ENCODE measurements at places on chromosomes 2 and 18. TPM values are rescaled to one million over a fixed set of nuclear protein-coding genes. Genes with fewer than 3 reads are reported as not detected.
A peak's percentile ranks its signal among the peaks of the same experiment; 100 is the strongest.

DNA sequence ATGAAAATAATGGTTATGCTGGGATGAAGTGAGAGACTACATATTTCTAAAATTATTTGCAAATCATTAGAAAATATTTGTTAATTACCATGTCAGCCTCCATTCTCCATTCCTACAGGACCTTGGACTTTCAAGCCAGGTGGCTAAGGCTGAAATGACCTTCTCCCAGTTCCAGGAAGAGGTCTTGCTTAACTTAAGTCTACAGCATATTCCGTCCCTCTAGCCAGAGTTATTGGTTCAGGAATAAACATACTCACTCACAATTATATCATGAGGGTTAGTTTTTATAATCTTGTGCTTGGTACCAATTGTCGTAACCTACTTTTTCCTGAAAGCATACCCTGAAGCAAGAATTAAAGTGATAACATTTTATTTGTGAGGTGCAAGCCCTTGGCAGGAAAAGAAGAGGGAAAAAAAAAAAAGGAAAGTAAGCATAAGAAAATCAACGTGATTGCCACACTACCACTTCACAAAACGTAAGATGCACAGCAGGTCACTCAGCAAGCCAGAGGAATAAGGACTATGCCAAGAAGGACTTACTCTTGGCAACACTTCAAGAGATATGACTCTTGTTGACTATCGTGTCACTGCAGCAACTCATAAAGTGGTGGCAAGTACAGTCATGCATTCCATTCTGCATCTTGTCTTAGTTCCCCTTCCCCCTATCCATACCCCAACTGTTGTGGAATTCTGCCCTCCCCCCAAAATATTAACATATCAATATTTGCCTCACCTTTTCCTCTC is 479.1 kb downstream of the MBD2 start:
- no peak for DNase-seq

DNA sequence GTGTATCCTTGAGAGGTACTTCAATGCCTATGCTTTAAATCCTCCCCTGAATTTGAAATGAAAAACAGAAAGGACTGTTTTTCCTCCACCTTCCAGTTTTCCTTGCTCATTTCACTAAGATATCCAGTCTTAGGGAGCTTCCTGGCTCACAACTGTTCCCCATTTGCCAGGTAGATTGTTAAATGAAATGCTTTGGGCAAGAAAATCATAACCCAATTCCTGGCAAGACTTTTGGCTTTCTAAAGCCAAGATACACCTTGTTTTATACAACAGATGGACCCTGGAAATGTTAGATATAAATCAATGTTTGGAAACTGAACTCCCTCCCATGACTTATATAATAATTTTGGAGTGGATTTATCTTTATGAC is 3.6 kb upstream of the CHMP3 start:
- no peak for DNase-seq

GRCh38 chr2:109497463-109497862 is 116.3 kb downstream of the SEPTIN10 start:
- DNase-seq, result peak; percentile 75

DNA sequence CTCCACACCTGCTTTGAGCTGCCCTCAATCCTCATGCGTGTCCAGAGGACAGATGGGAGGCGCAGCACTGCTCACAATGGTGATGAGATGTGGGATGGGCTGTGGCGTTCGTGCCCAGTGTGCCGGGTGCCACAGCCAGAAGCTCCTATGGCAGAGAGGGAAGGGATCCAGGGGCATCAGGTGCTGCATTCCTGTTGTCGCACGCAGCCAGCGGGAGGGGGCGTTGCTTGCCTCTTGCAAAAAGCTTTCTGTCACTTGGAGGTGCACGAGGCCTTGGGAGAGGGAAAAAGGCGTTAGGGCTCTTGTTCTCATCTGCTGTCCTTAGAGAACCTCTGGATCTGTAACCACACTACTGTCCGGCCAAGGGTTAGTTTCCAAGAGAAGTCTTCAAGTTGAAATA is 29.2 kb upstream of the ALLC start:
- DNase-seq, result no peak

DNA sequence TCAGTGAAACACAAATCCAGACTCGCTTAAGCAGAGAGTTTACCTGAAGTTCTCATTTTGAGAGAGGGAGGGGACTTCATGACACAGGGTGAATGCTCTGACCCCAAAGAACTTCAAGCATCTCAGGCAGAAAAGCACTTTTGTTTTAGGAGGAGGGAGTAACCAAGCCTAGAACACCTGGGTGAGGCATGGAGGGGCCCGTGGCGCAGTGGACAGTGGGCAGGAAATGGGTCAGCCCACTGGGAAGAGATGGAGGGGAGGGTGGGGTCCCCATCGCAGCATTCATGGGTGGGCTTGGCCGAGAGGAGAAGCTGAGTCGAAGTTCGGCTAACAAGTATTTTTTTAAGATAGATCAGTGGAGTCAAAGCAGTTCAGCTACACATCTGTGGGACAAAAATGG is 67.9 kb downstream of the SH3YL1 start:
- DNase-seq, result no peak

CNRIP1 gene
- polyA plus RNA-seq, result 25.3 TPM

All from muscle of back (tissue), 13 donors.